ENCODE measurements at places on chromosomes 1 and 21.

DNA sequence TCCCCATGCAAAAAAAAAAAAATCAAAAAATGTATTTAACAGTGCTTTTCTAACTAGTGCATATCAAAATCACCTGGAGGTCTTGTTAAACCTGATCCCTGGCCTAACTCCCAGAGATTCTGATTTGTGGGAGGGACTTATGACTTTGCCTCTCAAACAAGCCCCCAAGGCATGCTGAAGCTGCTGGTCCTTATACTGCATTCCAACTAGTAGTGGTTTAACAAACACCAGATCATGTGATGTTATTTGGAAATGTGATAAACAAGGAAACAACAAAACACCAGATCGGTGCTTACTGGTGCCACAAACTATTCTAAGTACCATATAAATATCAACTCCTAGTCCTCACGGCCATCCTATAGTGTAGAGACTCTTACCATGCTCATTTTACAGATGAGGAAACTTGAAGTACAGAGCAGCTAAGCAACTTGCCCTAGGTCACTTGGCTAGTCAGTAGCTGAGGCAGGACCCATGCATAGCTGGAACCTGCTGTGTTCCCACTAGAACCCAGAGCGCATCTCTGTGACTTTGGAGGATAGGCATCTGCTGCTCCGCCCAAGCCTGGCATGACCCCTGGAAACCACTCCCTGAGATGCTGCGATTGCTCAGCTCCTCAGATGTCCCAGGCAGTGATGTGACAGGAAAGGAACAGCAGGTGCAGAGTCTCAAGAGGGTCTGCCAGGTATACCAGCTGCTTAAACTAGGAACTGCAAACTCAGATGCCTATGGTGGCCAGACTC, 38.1 kb downstream of the SOX13 start:
- no peak for DNase-seq

DNA sequence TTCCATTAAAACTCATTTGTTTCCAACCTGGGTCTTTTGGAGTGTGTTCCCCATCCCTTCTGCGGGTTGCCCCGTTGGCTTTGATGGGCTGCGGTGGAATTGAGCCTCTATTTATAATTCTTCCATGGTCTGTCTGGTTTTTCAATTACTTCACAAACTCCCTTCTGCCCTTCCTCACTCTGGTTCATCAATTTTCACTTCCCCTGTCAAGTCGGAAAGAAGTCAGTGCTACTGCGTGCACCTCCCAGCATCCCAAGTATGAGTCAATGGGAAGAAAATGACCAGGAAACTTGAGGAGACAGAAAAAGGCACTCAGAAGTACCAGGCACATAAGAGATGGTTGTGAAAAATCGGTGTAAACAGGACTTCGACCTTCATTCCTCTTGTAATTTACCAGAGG, 126.2 kb downstream of the KAZN start:
- no peak for DNase-seq

DNA sequence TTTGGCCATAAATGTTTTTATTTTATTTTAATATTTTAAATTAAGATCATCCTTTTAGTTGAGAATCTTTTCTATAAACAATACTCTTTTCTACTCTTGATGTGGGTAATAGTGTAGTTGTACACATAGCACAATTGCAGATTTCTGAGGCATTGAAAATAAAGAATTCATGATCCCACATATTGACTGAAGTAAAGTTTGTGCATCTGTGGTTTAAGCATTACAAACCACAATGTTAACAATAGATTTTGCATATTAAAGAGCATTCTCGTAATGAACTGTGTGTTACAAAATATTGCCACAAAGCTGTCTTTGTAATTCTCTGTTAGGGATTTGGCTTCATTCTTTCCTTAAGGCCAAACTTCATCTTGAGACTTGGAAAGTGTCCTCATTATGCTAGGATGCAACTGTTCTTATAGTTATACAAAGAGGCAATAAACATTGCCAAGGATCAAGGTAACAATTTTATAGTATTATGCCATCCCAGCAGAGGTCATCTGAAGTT, 256.8 kb downstream of the OLFM3 start:
- no peak for DNase-seq

- DNase-seq: no peak
Measured at GRCh38 chr1:200442537-200443156, 32.8 kb upstream of the ZNF281 start.

- DNase-seq: no peak
Measured at GRCh38 chr1:34867415-34867814, 7.9 kb upstream of the SMIM12 start.

- no peak for DNase-seq
Measured at GRCh38 chr1:19676438-19676922, 11.8 kb downstream of the HTR6 start.

- DNase-seq: no peak
Measured at GRCh38 chr1:188782220-188782841, 1695.3 kb downstream of the BRINP3 start.

GRCh38 chr21:17512253-17513213, at the start of gene CXADR:
TSS of gene CXADR (plus strand) at chr21:17513043. CDS start at chr21:17513130, 87 bp downstream.
- peak; percentile 74 for DNase-seq

GRCh38 chr1:15002325-15002724, 151.2 kb upstream of the TMEM51 start:
- no peak for DNase-seq

DNA sequence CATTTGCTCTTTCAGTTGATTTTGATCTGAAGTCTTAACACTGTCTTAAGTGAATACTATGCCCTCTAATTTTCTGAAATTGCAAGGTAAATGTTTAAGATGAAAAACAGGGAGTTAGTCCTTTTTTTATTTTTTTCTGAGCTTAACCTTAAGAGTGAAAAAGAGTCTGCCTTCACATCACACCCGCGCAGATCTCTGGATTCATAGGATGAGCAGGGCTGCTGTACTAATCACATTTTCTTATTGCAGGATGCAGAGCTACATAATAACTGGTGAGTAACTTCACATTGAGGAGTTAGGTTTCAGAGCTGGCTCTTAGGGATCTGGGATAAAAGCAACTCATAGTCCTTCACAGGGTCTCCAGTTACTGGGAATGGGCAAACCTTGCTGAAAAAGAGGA, 188.7 kb upstream of the ATP1B1 start:
- DNase-seq: no peak

DNA sequence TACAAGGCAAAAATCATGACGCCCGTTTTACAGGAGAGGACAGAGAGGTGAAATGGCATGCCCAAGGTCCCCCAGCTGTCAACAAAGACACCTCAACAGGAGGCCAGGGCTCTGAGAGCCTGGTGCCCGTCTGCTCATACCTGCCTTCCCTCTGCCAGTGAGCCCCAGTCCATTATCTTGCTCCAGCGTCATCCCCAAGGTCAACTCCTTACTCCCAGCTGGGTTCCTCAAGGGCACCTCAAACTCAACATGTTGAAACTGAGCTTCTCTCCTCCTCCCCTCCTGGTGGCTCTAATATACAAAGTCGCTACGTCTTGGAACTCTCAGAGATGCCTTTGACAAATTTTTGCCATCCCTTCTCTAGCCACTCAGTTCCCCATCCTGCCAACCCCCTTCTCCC, 3.2 kb downstream of the PBXIP1 start:
- DNase-seq: no peak

DNA sequence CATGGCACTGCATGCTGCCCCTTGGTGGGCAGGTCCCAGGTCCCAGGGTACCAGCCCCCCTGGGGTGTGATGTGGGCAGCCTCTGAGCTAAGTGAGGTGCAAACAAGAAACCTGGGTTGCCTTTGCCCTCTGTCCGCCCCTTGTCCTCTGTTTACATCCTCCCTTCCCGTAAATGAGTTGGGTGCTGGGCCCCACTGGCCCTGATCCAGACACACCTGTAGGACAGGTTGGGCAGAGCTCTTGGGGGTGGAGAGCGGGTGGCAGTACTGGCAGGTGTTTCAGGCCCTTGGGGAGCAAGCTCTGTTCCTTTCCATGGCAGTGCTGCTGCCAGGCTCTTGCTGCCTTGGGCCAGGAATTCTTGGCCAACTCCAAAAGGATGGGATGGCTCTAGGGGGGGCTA, 35.8 kb downstream of the ELF3 start:
- no peak for DNase-seq

- DNase-seq: no peak
Measured at GRCh38 chr1:157732755-157733154, 32.2 kb upstream of the FCRL3 start.

GRCh38 chr1:38529391-38529790, 330.2 kb downstream of the RRAGC start:
- no peak for DNase-seq

DNA sequence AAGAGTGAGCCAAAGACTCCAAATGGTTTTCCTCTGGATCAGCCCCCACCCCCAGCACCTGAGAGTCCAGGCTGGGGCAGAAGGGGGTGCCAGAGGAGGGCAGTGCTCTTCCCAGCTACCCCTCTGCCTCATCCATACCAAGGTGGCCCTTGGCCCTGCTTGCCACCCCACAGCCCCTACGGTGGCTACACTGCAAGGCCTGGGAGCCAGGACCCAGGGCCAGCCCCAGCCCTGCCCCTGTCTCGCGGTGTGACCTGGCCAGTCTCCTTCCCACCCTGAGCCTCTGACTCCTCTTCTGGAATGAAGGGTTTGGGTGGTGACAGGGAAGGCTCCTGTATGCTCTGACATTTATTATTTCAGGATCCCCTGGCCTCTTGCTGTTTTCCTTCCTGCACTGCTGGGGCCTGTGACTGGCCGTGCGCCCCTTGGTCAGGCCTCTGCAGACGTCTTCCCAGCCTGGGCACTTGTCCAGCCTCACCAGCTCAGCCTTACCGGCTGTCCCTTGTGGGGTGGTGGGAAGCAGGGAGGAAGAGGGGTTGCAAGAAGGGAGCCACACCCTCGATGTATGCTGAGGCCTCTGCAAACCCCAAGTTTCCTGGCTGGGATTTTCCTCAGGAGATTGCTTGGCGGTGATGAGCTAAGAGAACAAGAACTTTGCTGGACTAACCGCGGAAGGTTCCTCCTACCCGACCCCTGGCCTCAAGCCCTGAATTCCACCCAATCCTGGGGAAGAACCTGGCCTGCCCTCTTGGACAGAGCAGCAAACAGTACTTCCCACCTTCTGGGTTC, 13.5 kb downstream of the ASAP3 start:
- no peak for DNase-seq

GRCh38 chr1:87821335-87821697, 492.6 kb downstream of the LMO4 start:
- DNase-seq: no peak

DNA sequence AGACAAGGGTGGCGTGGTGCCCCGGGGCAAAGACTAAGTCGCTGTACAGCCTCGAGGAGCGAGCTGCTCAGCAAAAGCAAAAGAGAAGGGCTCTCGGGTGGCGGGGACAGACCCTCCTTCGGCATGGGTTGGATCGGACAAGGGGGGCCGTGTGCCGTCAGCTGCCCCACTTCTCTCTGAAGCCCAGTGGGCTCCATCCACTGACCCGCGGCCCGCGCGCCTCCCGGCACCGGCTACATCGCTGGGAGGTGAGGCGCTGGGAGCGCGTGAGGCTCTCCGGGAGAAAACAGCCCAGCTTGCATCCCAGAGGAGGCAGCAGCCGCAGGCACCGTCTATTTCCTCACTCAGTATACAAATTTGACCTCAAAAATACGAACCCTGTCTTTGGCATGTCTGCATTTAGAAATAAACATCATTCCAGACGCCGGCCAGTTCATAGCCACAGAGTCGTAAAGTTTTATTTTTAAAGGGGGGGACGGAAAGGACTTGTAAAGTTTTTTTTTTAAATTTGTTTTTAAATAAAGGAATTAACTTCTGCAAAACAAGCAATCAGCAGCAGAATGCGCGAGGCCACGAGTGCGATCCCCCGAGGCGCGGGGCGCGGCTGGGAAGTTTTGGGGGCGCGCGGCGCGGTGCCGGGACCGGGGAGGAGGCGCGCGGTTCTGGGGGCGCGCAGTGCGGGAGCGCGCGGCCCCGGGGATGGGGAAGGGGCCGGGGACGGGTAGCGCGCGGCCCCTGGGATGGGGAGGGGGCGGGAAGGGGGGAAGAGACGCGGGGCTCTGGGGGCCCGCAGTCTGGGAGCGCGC, 689 bp upstream of the GPR137B start:
- no peak for DNase-seq

DNA sequence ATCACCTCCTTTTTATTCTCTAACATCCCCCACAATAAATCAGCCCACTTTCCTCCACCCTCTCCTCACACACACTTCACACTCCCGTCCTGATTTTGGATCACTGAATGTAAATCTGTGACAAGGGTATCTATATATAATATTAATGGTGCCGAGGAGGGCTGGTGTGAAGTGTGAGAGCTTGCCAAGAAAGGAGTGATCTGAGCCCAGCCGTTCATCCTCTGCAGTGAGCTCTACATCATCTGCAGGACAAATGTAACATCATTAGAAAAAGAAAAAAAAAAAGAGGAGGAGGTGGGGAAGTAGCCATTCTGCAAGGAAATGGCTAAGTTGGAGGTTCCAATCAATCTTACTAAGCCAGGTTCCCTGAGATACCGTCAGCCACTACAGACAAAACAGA, 291.7 kb upstream of the RRP15 start:
- DNase-seq: no peak

DNA sequence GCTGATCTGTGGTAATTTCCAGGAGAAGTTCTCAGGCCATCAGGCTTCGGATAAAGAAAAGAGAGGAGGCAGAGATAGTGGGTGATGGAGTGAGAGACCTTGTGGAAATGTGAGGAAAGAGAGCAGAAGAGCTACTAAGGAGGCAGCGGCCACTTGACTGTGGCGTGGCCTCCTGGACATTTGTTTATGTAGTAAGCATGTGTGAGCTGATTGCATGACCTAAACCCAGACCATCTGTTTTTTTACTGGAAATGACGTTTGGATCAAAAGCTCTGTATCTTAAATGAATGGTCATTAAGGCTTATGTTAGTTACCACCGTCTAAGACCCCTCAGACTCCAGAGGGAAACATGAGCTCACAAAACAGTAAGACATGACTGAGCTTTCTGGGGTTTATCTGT, 13.6 kb downstream of the ATP1B1 start:
- DNase-seq: no peak

DNA sequence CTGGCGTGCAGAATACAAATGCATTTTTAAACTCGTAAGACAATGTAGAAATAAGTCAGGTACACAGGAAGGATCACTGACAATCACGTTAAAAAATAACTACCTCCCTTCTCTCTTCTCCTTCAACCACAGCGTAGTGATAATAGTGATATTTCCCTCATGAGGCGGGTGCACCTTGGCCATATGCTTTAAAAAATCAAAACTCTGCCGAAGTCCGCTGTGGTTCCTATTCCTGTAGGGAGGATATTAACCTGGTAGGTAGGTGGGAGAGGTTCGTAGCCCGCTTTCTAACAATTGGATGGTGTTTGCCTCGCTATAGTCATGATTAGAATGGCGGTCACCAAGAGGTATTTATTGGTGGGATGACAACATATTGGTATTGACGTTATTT, 732 bp downstream of the GREM2 start:
- no peak for DNase-seq

- DNase-seq: no peak
Measured at GRCh38 chr1:115320377-115320776, 17.7 kb downstream of the NGF start.

GRCh38 chr1:84163123-84163931, 19.3 kb downstream of the PRKACB start:
- no peak for DNase-seq

GRCh38 chr21:29501451-29501850, 202.7 kb downstream of the BACH1 start:
- DNase-seq: no peak

DNA sequence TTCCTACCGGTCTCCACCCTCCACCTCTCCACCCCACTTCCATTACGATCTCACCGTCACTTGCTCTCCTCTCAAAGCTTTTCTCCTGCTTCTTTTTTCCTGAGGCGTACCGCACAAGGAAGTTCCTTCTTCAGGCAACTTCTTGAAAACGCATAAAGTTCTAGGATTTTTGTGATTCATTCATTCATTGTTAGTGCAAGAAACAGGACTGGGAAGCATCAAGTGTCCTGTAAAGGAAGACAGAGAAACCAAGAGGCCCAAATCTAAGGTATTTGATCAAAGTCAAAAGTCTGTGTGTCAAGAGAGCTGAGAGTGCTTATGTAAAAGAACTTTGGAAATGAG, 1.3 kb upstream of the RCC2 start:
- no peak for DNase-seq

Measured in stimulated activated CD4-positive, alpha-beta T cell treated with anti-CD3 and anti-CD28 coated beads, Interleukin-1b, Interleukin-23, amount 100 ng/mL, for 48 hours (primary cell).